ENCODE measurements at places on chromosomes 13 and 19. TPM values are rescaled to one million over a fixed set of nuclear protein-coding genes. Genes with fewer than 3 reads are reported as not detected.

Gene UBE2L5
- total RNA-seq = not detected

Gene ZNF541
- total RNA-seq = not detected

Gene ZNF792
- total RNA-seq = 18.0 TPM

Gene NXNL1
- total RNA-seq = not detected

Gene HIPK4
- total RNA-seq = 0.15 TPM

Gene KLK1
- not detected for total RNA-seq

Gene ZNF100
- total RNA-seq = 3.7 TPM

Gene CYP4F11
- total RNA-seq = not detected

Gene SIGLEC10
- total RNA-seq = not detected

Gene CSNK1G2
- 172 TPM for total RNA-seq

Gene KCNC3
- total RNA-seq = 0.14 TPM

Gene PPM1N
- 9.2 TPM for total RNA-seq

Gene ZNF525
- total RNA-seq = 11.3 TPM

Gene OLFM2
- total RNA-seq = 63.4 TPM

Gene PSG3
- not detected for total RNA-seq

Gene VSTM1
- not detected for total RNA-seq

Gene DACH1
- total RNA-seq = 0.28 TPM

Gene DCLK1
- total RNA-seq = 10.4 TPM

Gene TMIGD2
- 0.45 TPM for total RNA-seq

Gene SHISA2
- total RNA-seq = 59.8 TPM

Gene FCER2
- total RNA-seq = not detected

Data from H7 (cell line).